Smooth muscle cell of the brain vasculature (primary cell): ENCODE measurements at places on chromosomes 12 and 14.

DNA sequence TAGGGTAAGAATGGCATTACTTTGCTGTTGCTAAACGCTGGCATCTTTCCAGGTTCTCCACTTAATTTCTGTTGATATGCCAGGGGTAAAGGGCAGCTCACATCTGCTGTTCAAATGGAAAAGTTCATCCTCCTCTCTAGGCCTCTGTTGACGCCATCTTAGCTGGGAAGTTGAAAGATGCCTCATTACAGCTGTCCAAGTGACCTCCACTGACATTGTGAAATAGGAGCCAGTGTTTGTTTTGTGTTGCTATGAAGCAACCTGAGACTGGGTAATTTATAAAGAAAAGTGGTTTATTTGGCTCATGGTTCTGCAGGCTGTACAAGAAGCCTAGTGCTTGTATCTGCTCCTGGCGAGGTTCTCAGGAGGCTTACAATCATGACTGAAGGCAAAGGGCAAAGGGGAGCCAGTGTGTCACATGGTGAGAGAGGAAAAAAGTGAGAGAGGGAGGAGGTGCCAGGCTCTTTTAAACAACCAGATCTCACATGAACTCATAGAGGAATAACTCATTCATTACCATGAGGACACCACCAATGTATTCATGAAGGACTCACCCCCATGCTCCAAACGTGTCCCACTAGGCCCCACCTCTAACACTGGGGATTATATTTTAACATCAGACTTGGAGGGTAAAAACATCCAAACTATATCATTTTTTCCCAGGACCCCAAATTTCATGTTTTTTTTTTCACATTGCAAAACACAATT is 3.2 kb upstream of the ADAM21 start:
- DNase-seq, result no peak

DNA sequence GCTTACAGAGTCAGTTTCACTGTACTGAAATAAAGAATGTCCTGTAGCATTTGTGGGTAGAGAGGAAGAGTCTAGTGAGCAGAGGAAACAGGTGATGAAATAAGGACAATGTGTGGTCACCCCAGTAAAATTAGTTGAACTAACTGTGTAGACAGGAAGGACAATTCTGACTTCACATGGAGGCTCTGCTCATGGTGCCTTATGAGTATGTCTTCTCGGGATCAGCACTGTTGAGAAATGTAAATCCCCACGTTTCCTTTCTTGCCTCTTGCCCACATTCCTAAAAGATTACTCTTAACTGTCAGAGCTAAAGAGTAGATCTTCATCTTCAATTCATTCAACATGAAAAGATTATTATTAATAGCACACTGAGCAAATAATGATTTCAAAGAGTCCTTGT is 113.2 kb upstream of the FLRT2 start:
- DNase-seq, result no peak

DNA sequence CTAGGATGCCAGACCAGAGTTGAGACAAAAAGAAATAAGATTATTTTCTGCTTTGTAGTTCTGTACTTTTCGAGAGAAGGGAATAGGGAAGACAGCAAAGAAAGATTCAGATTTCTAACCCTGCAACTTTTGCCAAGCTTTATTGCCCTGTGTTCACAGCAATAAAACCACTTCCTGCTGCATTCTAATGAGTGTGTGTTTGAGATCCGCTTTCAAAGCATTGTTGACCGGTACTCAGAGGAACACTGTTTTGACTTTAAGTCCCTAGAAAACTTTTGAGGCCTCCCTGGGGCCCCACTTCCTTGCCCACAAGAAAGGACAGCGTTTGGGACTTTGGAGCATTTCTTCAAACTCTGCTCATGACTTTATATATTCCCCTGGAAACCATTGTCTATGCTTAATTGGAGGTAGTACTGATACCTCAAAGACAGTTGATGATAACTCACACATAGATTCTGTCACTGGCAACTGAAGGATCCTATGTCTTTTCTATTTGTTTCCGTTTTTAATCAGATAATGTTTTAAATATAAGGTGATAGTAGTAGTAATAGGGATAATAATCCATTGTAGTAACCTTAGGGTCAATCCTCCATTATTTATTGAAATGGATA is 1.3 kb downstream of the RNASE6 start:
- no peak for DNase-seq

- no peak for DNase-seq
Observed at GRCh38 chr12:26080911-26081310, 43.9 kb downstream of the BHLHE41 start.

DNA sequence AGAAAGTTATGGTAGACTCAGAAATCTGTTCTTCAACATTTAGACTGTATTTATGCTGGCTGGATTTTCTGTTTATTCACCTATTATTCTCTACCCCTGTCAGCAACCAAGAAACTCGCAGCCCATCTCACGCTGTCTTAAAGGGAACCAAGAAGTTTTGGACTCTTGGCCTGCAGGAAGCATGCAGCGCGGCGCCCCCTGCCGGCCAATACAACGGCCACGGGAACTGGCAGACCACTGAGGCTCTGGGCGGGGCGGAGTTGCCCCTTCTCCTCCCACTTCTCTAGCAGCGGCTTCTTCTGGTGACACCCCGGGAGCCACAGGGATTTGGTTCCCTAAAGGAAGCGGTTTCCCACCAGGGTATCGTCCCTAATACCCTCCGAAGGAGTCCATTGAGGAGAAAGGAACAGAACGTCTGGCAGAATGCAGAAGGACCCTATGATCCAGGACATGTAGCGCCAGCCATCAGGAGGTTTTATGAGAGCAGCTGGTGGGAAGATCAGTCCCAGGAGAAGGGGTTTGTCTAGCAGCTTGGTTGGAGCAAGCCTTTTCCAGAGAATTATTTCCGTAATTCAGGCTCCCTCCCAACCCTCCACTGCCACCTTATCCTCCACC is 21.0 kb upstream of the RNASE2 start:
- DNase-seq, result no peak

GRCh38 chr12:130337488-130338303 is at the start of gene PIWIL1:
PIWIL1 (plus strand) TSS chr12:130337887; CDS start chr12:130342592, 4,705 bp downstream.
- DNase-seq, result no peak

- no peak for DNase-seq
Observed at GRCh38 chr12:32098112-32098511, 8.5 kb upstream of the BICD1 start.

DNA sequence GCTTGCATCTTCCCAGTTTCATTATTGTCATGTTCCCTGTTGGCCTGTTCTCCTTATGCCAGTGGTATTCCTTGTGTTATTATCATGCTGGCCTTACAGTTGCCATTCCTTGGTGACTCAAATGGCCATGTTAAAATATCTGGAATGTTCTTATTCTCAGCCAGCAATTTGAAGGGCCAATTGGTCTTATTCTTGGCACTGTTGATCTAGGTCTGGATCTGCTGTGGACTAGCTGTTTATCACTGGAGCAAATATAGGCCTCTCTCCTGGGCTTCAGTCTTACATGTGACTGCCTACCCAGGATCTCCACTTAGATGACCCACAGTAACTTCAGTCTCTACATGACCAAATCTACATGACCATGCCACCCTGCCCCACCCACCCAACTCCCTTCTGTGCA is 5.4 kb downstream of the CIPC start:
- DNase-seq, result no peak

GRCh38 chr12:128425666-128426331 is 158.8 kb downstream of the TMEM132C start:
- no peak for DNase-seq

DNA sequence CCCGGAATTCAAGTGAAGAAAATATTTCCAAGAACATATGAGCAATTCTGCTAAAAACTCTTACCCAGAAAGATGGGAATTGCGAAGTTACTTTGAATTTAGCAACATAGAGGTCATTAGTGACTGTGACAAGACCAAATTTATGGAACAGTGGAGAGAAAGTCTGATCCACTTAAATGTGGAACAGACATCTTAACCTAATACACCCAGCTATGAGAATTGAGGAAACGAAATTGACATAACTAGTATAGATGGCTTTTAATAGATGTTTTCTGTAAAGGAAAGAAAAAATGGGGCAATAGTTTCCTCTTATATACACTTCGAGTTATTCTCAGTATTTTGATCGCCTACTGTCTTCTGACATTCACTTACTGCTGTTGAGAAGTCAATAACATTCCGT is 4.6 kb downstream of the OVCH1 start:
- no peak for DNase-seq

DNA sequence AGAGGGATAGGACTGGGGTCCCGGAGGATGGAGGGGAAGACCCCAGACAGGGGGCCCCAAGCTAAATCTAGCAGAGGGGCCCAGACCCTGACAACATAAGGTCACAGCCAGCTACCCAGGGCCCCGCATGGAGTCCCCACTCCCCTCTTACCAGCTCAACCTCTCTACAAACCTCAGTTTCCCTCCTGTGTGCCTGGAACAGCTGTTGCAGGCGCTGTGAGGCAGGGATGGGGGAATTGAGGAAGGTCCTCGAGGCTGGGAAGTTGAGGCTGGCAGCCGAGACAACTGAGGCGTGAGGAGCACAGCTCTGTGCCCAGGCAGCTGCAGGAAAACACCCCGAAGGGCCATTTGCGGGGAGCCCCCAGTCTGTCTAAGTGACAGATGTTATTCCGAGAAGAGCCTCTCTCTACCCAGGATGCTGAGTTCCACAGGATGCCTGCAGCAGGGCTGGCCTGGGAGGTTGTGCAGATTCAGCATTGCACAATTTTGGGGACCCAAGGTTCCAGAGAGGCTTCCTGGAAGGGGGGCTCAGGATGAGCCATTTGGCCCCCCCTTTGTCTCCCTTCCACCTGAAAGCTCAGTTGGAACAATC is 42.7 kb upstream of the NCOR2 start:
- no peak for DNase-seq

- DNase-seq, result no peak
Observed at GRCh38 chr12:124734224-124734788, 129.4 kb downstream of the SCARB1 start.

DNA sequence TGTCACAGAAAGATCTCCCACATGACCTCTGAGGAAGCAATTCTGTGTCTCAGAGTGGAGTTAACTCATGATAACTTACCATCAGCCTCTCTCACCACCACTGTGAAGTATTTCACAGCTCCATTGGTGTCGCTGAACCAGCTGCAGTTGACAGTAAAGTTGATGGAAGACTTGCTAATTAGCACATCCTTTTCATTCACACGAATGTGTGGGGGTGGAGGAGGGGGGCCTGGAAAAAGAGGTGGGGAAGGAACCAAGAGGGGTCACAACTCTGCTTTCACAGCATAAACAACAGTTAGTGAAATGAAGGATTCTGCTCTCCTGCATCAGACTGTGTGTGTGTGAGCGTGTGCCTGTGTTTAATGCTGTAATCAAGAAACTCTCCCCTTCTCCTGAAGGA is 82.1 kb downstream of the PTPRB start:
- DNase-seq, result no peak

GRCh38 chr14:93780813-93781400 is 7.4 kb downstream of the PRIMA1 start:
- DNase-seq, result no peak

DNA sequence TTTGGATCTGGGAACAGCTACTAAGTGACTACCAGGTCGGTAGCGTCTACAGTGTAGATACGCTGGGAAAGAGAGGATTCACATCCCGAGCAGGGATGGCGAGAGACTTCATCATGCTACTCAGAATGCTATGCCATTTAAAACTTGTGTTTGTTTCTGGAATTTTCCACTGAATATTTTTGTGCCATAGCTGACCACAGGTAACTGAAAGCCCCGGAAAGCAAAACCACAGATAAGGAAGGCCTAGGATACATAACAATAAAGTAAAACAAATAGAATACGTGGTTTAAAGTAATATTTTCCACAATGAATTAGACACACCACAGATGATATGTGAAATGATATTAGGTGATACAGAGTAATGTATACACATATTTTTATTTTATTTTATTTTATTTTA is 7.9 kb upstream of the HCAR1 start:
- DNase-seq, result no peak

DNA sequence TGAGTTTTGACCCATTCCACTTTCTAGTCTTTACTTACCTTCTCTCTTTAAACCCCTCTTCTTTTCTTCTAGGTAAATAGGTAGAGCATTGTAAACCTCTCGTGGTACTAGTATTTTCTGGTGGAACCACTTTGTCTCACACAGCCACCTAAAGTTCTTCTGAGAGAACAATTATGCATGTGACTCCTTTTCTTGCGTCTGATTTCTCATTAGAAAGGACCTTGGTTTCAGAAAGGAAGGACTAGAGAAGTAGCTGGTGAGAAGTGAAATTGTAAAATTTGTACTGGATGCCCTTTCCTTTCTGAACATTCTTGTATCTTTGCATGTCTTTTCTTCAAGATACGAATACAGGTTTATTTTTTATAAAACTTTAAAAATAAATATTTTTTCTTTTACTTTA is 99.0 kb downstream of the NUBPL start:
- no peak for DNase-seq

GRCh38 chr14:58724206-58724605 is 86.4 kb downstream of the DACT1 start:
- no peak for DNase-seq
